ENCODE measurements at places on chromosomes 5 and 9. TPM values are rescaled to one million over a fixed set of nuclear protein-coding genes. Genes with fewer than 3 reads are reported as not detected.

- DNase-seq, result no peak
Measured at GRCh38 chr5:135222171-135222681, 176.8 kb downstream of the MACROH2A1 start.

DNA sequence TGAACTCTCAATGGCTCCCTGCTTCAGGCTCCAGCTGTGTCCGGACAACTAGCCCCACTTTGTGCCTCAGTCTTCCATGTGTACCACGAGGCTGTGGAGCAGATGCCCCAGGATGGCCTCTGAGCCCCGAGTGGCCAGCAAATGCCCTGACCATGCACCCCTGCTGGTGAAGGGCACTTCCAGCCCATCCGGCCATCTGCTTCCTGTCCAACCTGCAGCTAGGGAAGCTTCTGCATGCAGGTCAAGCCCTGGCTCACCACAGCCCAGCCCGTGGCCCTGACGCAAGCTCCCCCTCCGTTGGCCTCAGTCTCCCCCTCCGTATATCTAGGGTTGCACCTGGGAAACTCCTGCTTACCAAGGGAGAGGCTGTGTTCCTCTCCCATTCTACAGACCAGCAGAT lies 4.8 kb downstream of the NINJ1 start:
- no peak for DNase-seq

- no peak for DNase-seq
Measured at GRCh38 chr5:157713830-157714595, 17.2 kb upstream of the THG1L start.

- DNase-seq, result no peak
Measured at GRCh38 chr5:72474046-72474500, 33.1 kb downstream of the ZNF366 start.

- no peak for DNase-seq
Measured at GRCh38 chr5:180807654-180808414, 5.2 kb upstream of the MGAT1 start.

DNA sequence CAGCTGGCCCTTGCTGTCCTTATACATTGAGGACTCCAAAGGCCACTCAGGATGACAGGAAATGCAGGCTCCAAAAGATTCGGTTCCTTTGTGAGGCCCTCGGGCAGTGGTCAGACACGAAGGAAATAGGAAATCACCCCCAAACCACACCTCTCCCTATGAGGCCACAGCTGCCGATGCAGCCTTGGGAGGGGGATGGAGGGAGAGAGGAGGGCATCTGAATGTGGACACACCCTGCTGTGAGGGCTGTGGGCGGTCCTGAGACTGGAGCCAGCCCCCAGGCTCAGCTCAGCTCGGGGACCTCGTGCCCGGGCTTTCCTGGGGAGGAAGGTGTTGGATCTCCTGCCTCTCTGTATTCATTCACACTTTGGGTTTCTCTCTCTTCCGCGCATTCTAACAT lies 2.7 kb upstream of the CLPTM1L start:
- DNase-seq, result no peak

DNA sequence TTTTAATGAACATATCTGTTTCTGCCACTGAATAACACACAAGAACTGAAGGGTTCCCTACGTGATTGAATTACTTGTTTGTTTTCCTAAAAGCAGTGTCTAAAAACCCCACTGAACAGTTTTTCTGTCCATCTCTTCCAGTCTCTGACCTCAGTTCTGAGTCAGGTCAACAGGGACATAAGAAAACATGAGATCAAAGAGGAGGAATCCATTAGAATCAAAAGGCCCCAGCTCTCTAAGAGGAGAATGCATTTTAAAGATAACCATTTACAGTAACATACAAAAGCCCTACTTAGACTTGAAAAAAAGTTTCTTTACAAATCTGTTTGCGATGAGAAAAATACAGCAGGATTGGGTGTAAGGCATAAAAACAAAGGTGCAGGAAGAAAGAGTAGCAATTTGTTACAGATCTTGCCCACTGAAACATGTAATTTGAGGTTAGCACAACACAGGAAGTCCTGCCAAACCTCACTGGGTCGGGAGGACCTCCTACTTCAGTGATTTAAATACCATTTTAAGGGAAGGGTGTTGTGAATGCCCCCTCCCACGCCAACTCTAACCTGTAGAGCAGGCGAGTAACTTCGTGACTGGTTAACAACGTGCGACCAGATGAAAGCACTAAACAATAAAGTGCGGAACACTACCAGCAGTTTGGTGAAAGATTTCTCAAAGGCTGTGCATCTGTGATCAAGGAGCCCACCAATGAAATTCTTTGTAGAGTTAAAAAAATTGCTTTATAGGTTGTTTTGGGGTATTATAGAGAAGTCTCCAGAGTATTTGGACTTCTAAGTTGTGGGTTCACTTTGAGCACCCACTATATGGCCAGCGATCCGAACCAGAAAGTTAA lies 1.3 kb downstream of the QSOX2 start:
- no peak for DNase-seq

- no peak for DNase-seq
Measured at GRCh38 chr5:134075102-134075501, 39.4 kb upstream of the TCF7 start.

- no peak for DNase-seq
Measured at GRCh38 chr5:116415182-116415581, 159.4 kb downstream of the SEMA6A start.

GRCh38 chr9:34343090-34343489 lies 13.7 kb downstream of the NUDT2 start:
- DNase-seq, result no peak

GRCh38 chr5:2254406-2254805 lies 371.7 kb upstream of the IRX4 start:
- DNase-seq, result no peak

GRCh38 chr9:21989440-21990189 lies 4.6 kb downstream of the CDKN2A start:
- DNase-seq, result no peak

DNA sequence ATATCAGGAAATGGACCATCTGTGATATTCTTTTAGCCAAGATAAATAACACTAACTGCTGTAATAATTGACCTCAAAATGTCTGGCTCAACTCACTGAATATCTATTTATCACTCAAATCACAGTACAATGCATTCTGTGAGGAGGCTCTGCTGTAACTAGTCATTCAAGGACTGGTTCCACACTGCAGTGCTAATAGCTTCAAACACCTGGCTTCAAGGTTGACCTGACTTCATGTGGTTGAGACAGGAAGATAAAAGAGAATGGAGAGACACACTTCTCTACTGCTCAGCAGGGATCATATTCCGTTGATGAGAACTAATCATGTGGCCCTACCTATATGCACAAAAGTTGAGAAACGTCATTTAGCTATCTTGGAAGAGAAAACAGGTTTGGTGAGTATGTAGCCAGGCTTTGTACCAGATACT lies 3.4 kb upstream of the RHOBTB3 start:
- no peak for DNase-seq

Gene C1QTNF3
- 22.2 TPM for total RNA-seq

Gene PLAC8L1
- total RNA-seq, result not detected
